ENCODE measurements at places on chromosomes 1 and 21.

GRCh38 chr1:12052008-12052573 lies 11.0 kb upstream of the TNFRSF8 start:
- no peak for DNase-seq

DNA sequence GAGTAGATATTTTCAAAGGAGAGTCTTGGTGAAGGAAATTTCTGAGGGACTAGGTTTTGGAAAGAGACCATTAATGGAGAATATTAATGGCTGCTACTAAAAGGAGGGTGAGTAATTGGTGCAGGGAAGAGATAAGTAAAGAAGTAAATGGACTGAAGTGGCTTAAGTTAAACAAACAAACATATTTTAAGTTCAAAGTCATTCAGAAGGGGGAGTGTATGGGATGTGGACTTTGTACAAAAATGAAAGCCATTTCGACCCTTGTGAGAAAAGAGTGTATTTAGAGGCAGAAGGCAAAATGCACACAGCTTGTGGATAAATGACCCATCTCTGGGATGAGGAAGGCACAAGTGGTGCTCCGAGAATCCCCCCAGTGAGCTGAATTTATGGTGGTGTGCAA lies 171.7 kb downstream of the BACH1 start:
- DNase-seq = no peak

DNA sequence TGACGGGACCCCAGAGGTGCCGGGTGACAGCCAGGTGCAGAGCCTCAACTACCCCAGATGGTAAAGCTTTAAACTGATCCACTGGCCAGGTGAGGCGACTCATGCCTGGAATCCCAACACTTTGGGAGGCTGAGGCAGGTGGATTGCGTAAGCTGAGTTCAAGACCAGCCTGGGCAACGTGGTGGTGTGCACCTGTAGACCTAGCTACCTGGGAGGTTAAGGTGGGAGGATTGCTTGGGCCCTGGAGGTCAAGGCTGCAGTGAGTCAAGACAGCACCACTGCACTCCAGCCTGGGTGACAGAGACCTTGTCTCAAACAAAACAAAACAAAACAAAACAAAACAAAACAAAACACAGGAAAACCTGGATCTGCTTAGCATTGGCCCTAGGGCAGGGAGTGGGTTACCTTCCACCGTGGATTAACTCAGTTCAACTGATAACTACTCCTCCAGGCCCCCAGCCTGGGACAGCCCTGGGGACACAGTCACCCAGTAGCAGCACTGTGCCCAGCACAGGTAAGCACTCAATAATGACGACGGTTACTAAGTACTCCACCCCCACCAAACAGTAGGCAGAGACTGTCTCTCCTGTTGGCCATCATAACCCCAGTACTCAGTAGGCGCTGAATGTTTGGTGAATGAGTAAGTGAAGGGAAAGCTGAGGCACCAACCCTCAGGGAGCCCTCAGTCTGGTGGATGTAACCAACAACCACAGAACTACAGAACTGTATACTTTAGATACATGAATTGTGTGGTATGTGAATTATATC lies 21.6 kb downstream of the SLC66A1 start:
- no peak for DNase-seq

DNA sequence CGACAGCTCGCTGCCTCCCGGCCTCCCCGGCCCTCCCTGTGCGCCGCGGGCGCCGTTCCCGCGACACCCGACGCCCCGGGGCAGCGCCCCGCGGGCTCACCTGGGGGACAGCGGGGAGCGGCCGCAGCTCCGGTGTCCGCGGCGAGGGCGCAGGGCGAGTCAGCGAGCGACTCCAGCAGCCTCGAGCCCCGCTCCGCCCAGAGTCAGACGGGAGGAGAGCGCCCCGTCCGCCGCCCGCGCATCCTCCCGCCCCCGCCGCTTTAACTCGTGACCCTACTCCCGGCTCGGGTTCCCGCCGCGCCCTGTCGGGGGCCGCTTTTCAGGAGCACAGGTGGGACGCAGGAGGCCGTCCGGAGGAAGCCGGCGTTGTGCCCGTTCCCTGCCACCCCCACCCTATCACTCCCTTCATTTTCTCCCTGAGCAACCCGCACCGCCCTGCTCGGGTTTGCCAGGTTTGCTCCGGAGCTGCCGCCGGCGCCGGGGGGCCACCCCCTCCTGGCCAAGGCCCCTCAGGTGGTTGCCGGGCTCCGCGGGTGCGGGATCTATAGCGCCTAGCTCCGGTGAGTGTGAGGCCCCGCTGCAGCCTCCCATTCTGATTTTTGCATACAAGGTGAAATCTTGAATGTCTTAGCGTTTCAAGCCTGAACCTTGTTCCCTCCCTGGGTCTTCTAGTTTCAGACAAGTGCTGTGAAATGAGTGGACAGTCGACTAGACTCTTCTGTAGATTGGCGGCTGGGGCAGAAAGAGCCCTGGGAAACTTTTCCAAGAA lies at the start of gene MCOLN3:
MCOLN3 (minus strand) TSS at position 205 of the 769 bp plus-strand sequence. CDS start 3,140 bp downstream, outside the sequence.
- no peak for DNase-seq

GRCh38 chr1:235990330-235990795 lies 74.5 kb downstream of the NID1 start:
- DNase-seq = no peak

All from right forelimb (tissue), 1 donor.